ENCODE measurements at places on chromosomes 12 and 14. TPM values are rescaled to one million over a fixed set of nuclear protein-coding genes. Genes with fewer than 3 reads are reported as not detected.
A peak's percentile ranks its signal among the peaks of the same experiment; 100 is the strongest.

KRT6C gene
- not detected for total RNA-seq

MANSC1 gene
- 0.20 TPM for total RNA-seq

- DNase-seq: peak; percentile 53
Measured at GRCh38 chr12:116759783-116760621, 21.9 kb downstream of the RNFT2 start.

TAS2R8 gene
- total RNA-seq: not detected

GRCh38 chr14:53035336-53036210 is 84.7 kb upstream of the FERMT2 start:
- no peak for DNase-seq

Measured in HCT116 (cell line).